ENCODE measurements at places on chromosomes 16 and 17. TPM values are rescaled to one million over a fixed set of nuclear protein-coding genes. Genes with fewer than 3 reads are reported as not detected.

GRCh38 chr16:22109258-22109898, 17.0 kb downstream of the VWA3A start:
- DNase-seq = no peak

DNA sequence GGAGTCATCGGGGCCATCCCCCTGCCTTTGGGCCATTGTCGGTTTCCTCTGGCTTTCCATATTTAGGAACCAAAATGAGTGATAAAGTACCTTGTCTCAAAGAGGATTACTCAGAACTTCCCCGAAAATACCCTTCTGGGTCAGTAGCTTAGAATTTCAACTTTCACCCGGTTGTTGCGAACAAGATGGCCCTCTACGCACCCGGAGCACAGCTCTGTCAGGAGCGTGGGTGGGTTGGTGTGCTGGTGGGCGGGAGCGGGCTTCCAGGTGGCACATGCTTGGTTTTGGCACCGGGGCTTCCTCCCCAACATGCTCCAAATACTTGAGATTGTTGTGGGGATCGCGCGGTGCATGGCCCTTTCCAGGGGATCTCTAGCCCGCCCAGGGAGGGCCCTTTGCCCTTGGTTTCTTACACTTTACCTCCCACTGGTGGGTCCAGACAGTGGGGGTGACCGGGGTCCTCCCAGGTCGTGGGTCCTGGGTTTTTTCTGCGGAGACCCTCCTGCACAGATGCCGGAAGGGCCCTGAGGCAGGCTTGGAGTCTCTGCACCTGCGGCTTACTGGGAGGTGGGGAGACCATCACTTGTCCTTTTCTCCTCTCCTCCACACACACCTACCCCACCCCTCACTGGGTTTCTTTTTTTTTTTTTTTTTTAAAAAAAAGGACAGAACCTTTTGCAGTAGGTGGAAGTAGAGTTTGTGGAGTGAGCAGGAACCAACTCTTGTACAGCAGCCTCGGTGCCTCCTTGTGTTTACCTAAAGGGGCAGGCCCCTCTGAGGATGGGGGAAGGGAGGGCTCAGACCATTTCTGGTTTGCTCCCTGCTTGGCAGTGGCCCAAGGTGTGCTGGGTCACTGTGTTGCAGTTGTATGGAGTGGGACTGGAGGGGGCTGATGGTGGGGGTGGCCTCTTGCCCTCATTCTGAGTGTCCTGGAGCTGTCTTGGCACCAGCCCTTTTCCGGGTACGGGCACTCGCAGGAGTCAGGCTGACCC, 142.1 kb downstream of the SEC14L1 start:
- DNase-seq = peak; percentile 57

GRCh38 chr16:1807626-1808025, 14.1 kb upstream of the IGFALS start:
- no peak for DNase-seq

GRCh38 chr17:16415031-16415924, at the start of gene TRPV2:
Gene TRPV2, plus strand, starts transcription at chr17:16415571. Its CDS starts 2,098 bp downstream, at chr17:16417669.
- no peak for DNase-seq

DNA sequence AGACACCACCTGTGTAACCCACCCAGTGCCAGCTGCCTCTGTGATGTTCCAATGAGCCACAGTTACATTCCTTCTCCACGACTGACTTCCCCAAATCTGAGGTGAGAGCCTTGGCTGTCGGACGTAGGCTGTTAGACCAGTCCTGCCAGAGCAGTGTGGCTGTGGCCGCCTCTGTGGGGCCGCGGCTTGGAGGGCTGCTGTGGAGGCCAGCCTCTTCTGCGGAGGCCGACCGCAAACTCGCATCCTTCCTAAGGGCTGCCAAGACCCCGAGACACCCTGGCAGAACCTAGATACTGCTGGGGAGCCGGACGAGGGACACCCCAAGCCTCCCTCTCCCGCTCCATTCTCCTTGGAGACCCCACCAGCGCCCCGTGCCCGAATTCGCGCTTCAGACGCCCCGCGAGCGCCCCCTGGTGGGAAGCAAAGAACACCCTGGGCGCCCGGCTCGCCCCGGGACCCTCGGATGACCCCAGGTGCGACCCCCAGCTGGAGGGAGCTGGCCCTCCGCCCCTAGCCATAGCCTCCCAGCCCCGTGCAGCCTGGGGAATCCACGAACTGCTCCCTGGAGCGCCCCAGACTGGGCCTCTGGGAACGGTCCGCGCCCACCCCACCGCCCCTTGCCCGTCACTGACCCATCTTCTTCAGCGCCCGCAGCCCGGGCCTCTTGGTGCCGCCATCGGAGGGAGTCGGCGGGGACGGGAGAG, 547 bp downstream of the PLCD3 start:
- DNase-seq = peak; percentile 70

DNA sequence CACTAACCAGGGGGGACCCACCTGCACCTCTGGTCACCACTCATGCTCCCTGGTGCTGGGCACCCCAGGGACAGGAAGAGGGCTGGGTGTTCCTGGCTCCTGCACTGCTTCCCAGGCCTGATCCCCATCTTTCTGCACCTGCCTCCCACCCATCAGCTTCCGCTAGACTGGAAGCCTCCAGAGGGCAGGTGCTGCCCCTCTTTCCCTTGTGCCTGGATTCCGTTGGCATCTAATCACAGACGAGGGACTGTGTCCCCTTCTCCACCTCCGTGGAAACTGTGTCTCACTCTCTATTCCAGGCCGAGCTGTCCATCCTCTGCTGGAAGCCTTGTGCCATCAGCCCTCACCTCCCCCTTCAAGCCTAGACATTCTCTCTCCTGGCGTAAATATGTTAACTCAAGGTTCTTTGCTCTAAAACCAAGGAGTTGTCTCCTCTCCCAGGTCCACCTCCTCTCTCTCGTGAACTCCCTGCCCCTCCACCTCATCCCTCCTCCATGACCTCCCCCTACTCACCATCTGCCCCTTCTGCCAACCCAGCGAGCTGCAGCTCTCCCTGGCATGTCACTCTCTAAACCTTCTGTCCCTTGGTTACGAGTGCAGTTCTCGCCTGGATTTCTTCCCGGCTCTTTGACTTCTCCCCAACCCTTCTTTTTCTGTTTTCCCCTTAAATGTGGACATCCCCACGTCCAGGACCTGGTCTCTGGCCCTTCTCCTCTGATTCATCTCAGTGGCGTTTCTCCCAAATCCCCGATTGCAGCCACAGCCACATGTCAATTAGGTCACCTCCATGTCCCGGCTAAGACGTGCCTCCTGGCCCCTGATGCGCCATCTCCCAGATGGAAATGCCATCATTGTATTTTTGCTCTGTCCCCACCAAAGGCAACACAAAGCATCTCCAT, 107.7 kb downstream of the SEC14L1 start:
- no peak for DNase-seq

The DNAI2 gene
- total RNA-seq = 14.2 TPM

The CLEC18C gene
- total RNA-seq = 1.0 TPM

DNA sequence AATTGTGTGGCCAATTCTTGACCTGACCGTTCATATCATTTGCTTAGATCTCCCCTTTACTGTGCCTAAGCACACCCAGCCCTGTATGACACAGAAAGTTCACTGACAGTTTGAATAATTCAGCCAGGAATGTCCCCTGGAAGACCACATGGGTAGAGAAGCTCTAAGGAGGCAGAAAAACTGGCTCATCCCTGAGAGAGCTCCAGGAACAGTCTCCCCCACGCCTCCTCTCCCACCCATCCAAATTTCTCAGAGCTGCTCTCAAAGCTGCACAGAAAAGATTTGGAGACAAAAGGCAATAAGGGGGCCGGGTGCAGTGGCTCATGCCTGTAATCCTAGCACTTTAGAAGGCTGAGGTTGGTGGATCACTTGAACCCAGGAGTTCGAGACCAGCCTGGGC, 11.2 kb downstream of the PRAC1 start:
- DNase-seq = no peak

The RPA1 gene
- total RNA-seq = 82.6 TPM

- DNase-seq = peak; percentile 8
These were observed 879 bp upstream of the ACSF2 start for GRCh38 chr17:50424996-50425681.

DNA sequence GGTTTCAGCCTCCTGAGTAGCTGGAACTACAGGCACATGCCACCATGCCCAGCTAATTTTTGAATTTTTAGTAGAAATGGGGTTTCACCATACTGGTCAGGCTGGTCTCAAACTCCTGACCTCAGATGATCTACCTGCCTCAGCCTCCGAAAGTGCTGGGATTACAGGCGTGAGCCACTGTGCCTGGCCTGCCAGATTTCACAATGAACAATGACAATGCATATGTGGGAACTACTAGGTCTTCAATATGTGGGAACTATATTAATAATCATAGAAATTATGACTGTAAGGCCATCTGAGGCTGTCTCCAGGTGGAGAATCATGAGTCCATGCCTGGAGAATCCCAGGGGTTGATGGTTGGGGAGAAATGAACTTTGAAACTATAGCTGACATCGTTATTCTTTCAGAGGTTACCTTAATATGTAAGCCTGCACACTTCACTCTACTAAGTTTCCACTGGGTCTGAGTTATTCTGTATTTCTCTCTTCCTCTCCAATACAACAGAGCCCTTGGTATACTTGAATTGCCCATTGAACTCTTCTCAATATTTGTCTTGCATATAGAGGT, 7.2 kb upstream of the DRC7 start:
- no peak for DNase-seq

GRCh38 chr17:77542011-77542410, 401.2 kb downstream of the SEC14L1 start:
- DNase-seq = peak; percentile 89

- DNase-seq = no peak
These were observed 127.1 kb downstream of the CDH13 start for GRCh38 chr16:82753821-82754220.

GRCh38 chr17:50955667-50956120, 89.5 kb upstream of the TOB1 start:
- no peak for DNase-seq

The PDILT gene
- total RNA-seq = not detected

The PSMC3IP gene
- 7.5 TPM for total RNA-seq

GRCh38 chr16:57753448-57754353, 18.1 kb downstream of the KATNB1 start:
- no peak for DNase-seq

The AOC2 gene
- 2.4 TPM for total RNA-seq

The CDYL2 gene
- 3.5 TPM for total RNA-seq

GRCh38 chr17:28622186-28622585, 8.2 kb upstream of the RSKR start:
- DNase-seq = no peak

DNA sequence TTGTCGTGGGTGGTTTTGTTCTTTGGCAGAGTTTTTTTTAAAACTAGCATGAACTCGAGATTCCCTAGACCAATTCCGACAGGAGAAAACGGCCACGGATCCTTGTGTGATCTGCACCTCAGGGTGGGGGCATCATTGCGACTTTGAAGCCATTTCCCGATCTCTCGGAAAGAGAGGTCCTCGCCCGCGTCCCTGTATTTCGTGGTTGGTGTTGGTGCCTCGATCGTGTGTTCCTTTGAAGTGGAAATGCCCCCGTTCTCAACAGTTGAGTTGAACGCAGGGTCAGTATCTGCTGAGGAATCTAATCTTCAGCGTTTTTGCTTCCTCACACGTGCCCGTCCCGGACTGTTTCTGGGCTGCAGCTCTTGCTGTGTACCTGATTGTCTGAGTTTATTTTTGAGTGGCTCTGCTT, 1.1 kb downstream of the CRAMP1 start:
- DNase-seq = peak; percentile 5

GRCh38 chr16:75225092-75225491, 6.3 kb downstream of the CTRB1 start:
- DNase-seq = no peak

The SIAH1 gene
- 22.3 TPM for total RNA-seq

GRCh38 chr17:69725146-69725545, 310.6 kb downstream of the MAP2K6 start:
- no peak for DNase-seq

GRCh38 chr16:85642762-85643358, 29.7 kb downstream of the GSE1 start:
- DNase-seq = no peak
